ENCODE measurements at places on chromosomes 4 and X.

DNA sequence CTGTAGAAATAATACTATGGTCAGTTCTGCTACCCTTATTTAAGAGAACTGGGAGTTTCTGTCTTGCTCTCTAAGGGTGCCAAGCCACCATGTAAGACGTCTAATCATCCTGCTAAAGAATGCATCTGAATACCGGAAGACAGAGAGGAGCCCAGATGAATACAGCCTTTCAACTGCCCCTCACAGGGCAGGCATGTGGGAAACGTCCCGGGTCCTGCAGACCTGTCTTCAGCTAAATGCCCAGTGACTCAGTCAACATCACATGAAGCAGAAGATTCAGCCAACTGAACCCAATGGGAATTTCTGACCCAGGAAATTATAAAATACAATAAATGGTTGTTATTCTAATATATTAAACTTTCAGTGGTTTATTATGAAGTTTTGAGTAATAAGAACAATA, 2141.0 kb upstream of the AGA start:
- DNase-seq = no peak

GRCh38 chrX:144801786-144802185, 445.5 kb upstream of the SPANXN1 start:
- peak; percentile 72 for DNase-seq

DNA sequence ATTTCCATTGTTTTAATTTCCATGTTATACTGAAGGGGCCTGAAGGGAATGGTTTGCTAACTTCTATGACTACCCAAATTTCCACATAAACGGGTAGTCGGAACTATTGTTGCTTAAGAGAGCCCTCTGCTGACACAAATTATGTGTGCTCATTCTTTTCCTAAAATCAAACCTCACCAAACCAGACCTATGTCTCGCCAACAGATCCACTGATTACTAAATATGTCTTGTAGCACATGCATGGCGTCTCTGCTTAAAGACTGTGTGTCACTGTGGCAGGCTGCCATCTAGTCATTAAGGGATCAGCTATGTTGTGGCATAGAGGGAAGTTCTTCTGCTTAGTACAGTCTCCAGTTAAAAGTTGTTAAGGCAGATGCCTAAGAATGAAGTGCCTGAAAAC, 25.1 kb downstream of the PIR start:
- DNase-seq = peak; percentile 67

GRCh38 chr4:116357758-116358157, 727.6 kb downstream of the TRAM1L1 start:
- peak; percentile 86 for DNase-seq

DNA sequence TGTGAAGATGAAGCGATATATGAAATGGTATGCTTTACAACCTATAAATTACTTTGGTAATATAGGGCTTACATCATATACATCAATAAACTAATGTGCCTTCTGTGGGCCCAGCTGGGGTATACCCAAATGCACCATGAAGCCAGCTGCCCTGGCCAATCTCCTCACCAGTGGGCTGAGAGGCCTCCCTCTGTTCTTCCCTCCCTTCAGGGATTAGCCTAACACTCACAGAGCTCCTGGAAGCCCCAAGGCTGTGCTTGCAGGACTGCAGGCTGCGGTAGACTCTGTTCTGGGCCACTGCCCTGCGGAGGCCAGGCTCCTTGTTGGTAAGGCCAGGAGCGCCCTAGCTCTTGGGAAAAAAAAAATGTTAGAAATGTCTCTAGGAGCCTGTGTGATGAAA, 33.9 kb downstream of the PAGE1 start:
- DNase-seq = no peak

DNA sequence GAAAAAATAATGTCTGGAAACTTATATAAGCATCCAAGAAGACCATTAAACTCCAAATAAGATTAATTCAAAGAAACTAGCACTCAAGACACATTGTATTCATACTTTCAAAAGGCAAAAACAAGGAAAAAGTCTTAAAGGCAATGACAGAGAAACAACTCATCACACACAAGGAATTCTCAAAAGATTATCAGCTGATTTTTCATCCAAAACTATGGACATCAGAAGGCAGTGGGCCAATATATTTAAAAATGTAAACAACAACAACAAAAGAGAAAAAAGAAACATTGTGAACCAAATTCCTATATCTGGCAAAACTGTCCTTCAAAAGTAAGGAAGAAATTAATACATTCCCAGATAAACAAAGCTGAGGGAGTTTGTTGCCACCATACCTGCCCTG, 711.4 kb upstream of the GALNTL6 start:
- DNase-seq = no peak

DNA sequence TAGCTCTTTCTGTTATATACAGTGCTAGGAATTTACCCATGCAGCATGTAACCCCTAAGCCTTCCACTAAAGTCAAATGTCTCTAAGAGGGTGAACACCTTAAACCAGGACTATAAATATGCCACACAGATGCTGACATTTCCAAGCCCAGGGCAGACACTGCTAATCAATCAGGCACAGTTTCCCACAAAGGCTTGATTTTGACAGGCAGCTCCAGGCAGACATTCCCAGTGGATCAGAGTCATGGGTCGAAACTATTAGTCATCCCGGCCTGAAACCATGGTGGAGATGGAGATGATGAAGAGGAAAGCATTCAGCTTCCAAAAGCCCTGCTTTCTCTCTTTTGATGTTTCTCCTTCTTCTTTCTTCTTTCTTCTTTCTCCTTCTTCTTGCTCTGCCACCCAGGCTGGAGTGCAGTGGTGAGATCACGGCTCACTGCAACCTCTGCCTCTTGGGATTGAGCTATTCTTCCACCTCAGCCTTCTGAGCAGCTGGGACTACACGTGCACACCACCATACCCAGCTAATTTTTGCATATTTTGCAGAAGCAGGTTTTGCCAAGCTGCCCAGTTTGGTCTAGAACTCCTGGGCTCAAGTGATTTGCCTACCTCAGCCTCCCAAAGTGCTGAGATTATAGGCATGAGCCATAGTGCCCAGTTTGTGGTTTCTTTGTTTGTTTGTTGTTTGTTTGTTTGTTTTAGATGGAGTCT, 21.0 kb upstream of the SORCS2 start:
- DNase-seq = peak; percentile 31

DNA sequence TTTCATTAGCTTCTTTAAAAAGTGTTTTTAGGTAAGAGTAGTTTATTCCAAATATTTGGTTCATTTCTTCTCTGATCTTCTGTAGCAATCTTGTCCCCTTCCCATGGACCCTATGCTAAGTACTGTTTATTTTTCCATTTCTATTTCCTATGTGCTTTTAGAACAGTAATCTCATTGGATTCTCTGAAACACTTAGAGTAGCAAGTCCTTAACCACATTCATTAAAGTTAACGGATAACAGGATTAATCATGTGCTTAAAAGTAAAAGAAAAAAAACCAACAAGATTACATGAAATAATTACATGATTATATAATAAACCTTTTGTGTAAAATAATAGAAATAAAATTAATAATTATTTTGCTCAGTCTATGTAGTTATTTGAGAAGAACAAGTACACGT, 929.7 kb downstream of the C4orf33 start:
- DNase-seq = no peak

GRCh38 chr4:8229331-8229975, 30.4 kb downstream of the SH3TC1 start:
- no peak for DNase-seq

DNA sequence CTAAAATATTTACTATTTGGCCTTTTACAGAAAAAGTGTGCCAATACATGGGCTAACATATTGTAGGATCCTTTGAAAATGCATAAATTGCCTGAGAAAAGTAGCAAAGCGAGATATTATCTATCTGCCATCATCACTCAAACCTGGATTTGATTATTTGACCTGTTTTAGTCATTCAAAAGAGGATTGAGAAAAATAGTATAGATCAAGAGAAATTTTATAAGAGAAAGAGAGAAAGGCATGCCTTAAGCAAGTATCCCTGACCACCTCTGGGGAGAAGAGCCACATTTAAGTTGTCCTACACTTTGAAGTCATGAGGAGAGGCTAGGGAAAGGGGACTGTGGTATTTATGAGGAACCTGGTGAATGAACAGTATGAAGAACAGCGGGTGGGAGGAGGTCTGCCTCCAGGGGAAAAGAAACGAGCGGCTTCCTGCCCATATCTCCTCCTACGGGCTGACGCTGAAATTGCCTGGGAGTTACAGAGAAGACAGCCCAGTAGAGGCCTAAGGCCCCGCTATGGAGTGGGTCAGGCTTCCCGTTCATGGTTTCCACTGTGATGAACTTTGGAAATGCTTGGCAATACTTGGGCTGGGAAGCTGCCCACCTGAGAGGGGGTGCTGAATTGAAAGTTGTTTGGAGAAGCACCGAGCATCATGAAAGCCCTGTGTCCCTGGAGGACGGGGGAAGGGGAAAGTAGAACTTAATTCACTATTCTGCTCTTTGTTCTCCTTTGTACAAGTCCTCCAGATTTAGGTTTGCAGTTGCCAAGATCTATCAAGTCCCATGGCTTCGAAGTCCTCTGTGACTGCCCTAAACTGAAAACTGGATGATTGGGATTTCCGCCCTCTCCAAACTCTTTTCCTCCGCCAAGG, 106.9 kb upstream of the ACSL4 start:
- DNase-seq = peak; percentile 65

DNA sequence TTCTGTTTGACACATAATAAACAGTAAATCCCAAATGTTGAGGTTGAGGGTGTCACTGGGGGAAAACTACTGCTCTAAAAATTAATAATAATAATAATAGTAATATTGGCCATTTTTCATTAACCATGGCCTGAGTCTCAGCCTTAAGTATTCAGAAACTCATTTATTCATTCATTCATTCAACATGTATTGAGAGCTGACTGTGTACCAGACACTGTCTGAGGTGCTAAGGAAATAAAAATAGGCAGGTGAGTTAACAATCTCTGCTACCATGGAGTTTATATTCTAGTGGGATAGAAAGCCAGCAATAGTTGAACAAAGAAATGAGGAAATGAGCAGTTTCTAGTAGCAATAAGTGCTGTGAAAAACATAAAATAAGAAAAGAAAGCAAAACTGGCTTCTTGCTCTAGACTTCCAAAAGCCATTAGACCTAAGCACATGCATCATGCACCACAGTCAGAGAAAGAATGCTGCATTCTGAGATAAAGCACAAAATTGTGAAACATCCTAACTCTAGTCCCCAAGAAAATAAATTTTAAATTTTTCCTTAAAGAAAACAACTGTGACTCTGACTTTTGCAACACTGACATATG, 278.7 kb downstream of the RCHY1 start:
- no peak for DNase-seq

DNA sequence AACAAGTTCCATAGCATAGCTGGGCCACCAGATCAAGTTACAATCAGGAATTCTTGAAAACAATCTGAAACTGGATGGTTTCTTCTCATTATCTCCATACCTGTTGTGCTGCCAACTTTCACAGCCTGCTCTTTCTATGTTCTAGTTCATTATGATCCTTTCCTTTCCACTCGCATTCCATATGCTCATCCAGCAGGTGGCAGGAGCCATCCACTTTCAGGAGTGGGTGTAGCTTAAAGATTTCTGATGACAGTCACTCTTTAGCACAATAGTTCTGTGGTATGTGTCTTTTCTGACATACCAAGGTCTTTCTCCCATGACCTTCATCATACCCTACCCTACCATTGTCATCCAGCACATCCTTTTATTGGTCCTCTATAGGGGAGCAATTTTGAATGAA, 46.4 kb downstream of the PAGE2 start:
- peak; percentile 47 for DNase-seq

DNA sequence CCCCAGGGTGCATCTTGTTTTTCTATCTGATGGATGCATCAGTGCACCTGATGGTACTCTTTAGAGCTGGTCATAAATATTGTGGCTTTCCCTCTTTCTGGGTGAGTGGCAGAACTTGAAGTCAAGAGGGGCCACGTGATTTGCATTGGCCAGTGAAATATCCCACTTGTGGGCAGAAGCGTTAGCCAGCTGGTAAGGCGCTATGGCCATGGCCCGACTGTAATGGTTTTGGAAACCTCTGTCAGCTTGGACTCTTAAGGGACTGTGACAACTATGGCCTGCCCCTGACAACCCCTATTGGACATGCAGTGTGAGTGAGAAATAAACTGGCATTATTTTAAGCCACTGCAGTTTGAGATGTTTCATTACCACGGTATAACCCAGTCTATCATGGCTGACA, 72.8 kb downstream of the SEL1L3 start:
- DNase-seq = no peak

DNA sequence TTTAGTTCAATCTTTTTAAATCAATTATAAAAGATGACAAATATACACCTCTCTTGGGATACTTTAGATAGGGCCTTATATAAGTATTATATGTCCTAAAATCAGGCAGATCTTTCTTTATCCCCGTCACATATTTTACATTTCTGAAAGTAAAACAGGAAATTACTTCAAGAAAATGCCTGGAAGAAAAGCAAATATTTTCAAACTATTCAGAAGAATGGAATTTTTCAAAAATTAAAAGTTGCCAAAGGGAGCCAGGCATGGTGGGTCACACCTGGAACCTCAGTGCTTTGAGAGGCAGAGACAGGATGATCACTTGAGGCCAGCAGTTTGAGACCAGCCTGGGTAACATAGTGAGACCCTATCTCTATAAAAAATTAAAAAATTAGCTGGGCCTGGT, 34.4 kb downstream of the MGARP start:
- no peak for DNase-seq

DNA sequence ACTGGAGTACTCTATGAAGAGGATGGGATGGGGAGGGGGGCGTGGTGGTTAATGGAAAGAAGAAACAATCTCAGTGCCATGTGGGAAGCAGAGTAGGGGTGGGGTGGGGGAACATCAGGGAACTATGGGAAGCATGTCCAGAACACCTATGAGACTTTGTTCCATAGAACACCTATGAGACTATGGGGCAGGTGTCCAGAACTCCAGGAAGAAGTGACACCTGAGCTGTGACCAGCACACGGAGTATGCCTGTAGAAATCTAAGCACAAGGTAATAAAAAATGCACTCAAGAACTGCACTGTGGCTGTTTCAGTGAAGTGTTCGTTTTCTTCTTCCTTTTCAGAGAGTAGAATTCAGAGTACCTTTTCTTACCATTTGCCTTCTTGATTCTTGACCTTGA, 704.8 kb upstream of the TENM3 start:
- DNase-seq = no peak

- DNase-seq = peak; percentile 23
These were observed 20.1 kb upstream of the SASH3 start for GRCh38 chrX:129759576-129760061.

DNA sequence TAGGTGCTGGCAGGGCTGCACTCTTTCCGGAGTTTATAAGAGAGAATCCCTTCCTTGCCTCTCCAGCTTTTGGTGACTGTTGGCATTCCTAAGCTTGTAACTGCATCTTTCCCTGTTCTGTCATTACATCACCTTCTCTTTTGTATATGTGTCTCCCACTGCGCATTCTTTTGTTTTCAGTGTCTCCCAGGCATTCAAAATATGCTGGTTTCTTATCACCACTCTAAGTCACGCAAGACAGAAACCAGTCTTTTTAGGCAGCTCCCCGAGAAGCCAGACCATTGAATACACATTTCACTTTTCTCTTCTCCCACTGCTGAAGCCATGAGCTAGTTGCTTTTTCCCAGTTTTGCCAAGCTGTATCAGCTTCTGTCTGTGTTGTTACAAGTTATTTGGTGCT, 71.0 kb downstream of the LAS1L start:
- no peak for DNase-seq

GRCh38 chr4:164012396-164013027, 518.0 kb downstream of the TMA16 start:
- DNase-seq = peak; percentile 66

GRCh38 chr4:139639654-139640053, 26.0 kb upstream of the MGST2 start:
- no peak for DNase-seq

GRCh38 chr4:5340991-5341451, 289.7 kb downstream of the STK32B start:
- DNase-seq = no peak
